ENCODE measurements at places on chromosomes 4 and X.

GRCh38 chr4:151567056-151567455 lies 158.1 kb downstream of the FHIP1A start:
- DNase-seq = no peak

DNA sequence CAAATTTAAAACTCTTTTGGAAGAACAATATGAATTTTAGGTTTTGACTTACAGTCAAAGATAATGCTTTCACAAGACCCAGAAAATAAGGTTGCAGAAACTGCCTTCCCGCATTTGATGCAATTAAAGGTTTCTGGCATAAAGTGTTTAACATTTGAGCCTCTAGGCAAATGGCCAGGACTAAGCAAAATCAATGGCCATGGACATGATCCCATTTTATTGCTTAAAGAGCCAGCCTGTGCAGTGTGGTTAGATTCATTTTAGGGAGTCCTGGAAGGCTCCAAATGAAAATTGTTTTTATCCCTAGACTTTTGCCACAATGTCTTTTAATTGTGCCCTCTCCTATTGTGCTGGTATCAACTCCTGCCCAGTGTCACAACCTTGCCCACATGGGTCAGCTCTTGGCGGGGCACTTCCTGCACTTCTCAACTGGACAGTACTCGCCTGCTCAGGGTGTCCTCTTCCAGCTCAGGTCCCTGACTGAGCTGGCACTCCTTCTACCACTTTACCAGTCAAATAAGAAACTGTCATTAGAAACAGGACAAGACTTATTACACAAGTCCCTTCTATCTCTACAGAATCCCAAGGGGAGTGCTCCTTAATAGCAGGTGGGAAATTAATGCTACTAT lies 208.4 kb upstream of the NPY2R start:
- DNase-seq = no peak

GRCh38 chrX:103157496-103158316 lies 57.2 kb upstream of the BEX4 start:
- DNase-seq = no peak

GRCh38 chrX:16606142-16606720 lies 43.7 kb upstream of the S100G start:
- no peak for DNase-seq

- no peak for DNase-seq
Measured at GRCh38 chr4:80980239-80980638, 50.3 kb upstream of the BMP3 start.

DNA sequence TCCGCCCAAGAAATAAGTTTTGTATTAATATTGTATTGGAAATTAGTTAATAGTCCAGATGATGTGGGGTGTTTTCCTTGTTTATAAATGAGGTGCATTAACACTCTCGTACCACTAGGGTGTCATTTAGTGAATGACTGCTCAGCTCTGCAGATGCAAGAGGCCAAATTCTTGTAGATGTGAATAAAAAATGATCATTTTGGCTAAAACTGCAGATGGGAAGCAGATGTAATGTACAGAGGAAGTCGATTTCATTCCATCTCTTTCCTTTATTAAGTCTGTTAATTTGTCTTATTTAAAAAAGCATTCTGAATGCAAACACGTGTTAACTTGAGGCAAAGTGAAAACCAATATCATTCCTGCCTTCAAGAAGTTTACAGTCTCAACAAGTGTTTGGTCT lies 108.1 kb downstream of the DHX15 start:
- no peak for DNase-seq

GRCh38 chrX:17854531-17854930 lies 6.6 kb downstream of the RAI2 start:
- no peak for DNase-seq

DNA sequence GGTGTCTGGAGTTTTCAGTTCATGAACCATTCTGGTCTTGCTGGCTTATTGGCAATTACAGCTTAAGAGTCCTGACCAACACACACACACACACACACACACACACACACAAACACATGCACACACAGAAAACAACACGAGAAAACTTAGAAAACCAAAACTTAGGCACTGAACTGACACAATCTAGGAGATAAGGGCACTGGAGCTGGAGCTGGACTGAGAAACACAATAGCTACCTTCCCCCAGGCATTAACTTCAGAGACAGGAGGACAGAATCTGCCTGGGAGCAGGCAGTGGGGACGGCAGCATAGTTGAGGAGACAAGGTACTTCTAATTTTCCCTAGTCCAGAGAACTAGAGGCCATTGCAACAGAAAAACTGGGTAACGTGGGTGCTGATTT lies 62.3 kb downstream of the LNX1 start:
- no peak for DNase-seq

DNA sequence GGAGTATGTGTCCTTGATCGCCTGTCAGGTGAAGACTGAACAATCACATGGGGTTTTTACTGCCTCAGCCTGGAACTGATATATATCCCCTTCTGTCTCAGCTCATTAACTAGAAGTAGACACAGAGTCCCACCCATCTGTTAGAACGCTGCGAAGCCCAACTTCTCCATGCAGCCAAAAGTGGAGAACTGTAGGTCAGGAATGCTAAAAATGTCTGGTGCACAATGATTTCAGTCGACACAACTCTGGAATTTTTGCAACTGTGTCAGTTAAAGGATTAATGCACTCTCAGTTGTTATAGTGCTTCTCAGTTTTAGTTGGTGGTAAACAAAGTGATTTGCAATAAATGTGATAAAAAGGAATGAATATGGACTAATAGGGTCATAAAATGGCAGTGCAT lies 287.2 kb downstream of the INPP4B start:
- DNase-seq = no peak

GRCh38 chr4:147351083-147351787 lies 129.7 kb upstream of the EDNRA start:
- no peak for DNase-seq

GRCh38 chr4:119647558-119647957 lies 19.0 kb upstream of the PDE5A start:
- no peak for DNase-seq

GRCh38 chr4:30719454-30720020 lies 632 bp upstream of the PCDH7 start:
- no peak for DNase-seq

- DNase-seq = no peak
Measured at GRCh38 chrX:50813843-50814661, at the start of gene SHROOM4. SHROOM4 (minus strand) TSS chrX:50814194; CDS start chrX:50814018, 176 bp downstream.

DNA sequence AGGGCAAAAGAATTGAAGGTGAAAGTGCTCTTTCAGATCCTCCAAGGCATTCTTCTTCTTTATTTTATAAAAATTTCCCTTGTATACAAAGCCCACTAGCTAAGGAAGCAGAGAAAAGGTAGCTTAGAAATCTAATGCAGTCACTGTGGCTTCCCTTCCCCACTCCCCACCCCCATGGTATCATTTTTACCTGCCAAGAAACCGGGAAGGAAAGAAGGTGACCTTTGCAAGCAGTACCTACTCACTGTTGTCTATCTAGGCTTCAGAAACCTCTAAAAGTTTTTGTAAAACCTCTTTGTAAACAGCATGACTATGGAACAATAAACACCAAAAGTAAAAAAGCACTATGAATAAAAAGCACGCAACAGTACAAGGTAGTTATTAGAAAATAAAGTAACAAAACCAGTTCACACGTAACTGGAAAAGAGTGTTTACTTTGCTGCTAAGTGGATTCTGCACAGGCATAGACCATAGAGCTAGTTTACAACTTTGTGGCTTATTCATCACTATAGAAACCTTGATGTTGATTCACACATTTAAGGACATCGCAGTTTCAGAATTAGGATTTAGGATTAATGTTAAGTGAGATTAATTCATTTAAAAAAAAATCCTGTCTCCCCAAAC lies 109.6 kb upstream of the FTHL17 start:
- no peak for DNase-seq

- DNase-seq = no peak
Measured at GRCh38 chrX:107743995-107744394, 31.6 kb downstream of the TSC22D3 start.

GRCh38 chr4:101594588-101594987 lies 195.9 kb upstream of the BANK1 start:
- DNase-seq = no peak

DNA sequence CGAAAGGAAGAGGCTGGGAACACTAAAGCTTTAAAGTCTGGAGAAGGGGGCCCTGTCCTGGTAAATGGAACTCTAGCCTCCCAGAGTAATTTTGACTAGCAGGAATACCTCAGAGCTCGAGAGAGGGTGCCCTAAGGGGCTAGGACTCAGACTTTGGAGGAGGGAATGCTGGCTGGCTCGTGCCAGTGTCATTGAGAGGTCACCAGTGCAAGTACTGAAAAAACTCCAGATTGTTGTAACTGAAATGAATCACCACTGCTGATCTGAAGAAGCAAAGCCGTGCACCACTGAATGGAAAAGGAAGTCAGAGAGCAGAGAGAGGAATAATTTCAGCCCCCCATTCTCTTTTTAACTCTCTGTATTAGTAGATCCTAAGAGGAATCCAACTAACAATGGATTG lies 690.2 kb downstream of the FAT4 start:
- no peak for DNase-seq

DNA sequence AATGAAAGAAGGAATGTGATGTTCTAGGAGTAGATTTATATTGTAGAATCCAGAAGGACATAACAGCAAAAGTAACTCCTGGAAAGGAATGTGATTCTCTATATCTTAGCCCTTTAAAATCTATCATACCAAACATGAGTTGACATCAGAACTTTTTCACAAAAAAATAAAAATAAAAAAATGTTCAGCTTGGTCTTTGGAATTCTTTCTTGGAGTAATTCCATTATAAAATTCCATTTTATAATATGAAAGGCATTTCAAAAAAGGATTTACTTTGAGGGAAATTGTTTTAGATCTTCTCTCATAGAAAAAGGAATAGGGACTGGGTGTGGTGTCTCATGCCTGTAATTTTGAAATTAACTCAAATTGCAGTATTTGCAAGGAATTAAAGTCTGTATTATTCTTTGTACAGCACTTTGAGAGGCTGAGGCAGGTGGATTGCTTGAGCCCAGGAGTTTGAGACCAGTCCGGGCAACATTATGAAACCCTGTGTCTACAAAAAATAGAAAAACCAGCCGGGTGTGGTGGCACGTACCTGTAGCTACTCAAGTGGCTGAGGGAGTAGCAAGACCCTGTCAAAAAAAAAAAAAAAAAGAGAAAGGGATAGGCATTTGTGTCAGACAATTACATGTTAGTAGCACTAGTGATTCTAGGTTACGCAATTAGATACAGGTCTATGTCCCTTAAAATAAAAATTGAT lies 134.9 kb downstream of the SLC4A4 start:
- no peak for DNase-seq

DNA sequence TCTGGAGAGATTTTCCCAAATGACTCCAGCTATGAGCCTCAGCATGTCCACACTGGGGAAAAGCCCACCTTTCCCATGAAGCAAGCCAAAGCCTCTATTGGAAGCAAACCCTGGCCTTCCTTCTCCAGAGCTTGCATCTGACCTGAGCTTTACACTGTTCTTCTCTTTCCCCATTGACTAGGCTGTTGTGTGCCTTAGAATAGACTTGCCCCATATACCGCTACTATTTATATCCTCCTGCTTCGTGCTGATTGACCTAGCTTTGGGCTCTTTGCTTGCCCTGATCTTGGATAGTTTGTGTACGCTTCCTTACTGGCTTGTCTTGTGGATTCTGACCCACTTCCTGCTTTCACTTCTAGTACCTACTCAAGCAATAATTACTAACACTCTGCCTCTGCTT lies 30.9 kb downstream of the FAM9B start:
- no peak for DNase-seq

DNA sequence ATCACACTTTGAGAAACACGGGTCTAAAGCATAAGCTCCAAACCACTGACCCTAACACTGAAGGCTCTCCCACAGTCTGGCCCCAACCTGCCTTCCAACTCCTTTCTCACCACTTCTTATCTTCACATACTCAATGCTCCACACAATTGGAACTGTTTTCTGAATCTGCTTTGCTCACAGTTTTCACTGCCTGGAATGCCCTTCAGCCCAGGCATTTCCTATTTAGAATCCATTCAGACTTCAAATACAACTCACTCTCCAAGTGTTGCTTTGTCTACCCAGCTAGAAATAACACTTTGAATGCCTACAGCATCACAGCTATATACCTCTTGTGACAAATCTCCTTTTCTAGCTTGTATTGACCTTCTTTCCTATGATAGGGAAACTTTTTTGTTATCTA lies 10.2 kb downstream of the OTUD4 start:
- DNase-seq = no peak

DNA sequence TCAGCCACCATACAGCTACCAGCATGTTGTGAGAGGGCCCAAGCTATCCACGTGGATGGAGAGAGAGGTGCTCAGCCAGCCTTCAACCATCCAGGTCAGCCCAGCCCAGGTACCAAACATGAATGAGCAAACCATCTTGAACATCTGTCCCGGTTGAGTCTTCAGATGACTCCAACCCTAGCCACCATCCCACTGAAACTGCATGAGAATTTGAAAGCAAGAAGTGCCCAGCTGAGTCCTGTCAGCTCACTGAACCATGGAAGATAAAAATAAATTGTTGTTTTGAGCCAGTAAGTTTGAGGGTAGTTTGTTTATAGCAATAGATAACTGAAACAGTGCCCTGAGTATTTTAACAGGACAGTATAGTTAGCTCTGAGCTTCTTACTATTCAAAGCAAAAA lies 7.3 kb upstream of the SEL1L3 start:
- DNase-seq = no peak

GRCh38 chr4:145048817-145049216 lies 49.2 kb downstream of the ANAPC10 start:
- no peak for DNase-seq

DNA sequence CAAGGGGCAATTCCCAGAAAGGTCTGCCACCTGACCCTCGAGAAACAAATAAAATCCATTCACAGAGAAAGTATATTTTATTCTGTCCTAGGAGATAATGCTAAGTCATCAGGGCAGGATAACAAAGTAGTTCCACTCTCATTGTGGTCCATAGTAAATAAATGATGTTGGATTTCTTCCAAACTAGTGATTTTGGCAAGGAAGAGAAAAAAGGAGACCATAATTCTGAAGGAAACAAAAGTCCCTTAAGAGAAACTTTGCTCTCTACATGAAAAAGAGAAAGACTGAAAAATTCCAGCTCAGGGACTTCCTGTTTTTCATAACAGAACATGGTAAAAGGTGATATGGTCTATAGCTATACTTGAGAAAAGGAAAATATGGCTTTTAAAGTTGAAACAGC lies 71.5 kb upstream of the DDX60 start:
- DNase-seq = no peak

- DNase-seq = peak; percentile 29
Measured at GRCh38 chrX:24647257-24648058, at the start of gene PCYT1B. PCYT1B (minus strand) TSS chrX:24647347; CDS start chrX:24647105, 242 bp downstream.

DNA sequence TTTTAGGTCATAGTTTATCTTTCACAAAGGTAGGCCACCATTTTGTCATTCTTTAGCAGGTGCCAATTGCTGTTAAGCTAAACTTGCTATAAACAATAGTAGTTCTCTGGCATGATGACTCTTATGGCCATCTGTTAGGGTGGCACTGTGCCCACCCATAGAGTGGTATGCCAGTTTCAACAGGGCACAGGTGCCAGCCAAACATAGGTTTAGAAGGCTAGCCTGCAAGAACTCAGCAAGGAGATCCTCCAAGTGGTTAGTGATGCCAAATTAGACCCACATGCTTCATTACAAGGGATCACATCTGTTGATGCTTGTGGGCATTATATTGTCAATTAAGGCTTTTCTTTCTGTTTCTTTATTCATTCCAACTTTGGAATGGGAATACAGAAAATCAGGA lies 204.5 kb downstream of the FMR1NB start:
- no peak for DNase-seq
